ENCODE measurements at places on chromosomes 7 and 10.
A peak's percentile ranks its signal among the peaks of the same experiment; 100 is the strongest.

- no peak for DNase-seq
These were observed 18.8 kb downstream of the VIPR2 start for GRCh38 chr7:159125955-159126270.

- DNase-seq: no peak
These were observed 96.4 kb upstream of the MDFIC start for GRCh38 chr7:114825423-114825951.

- peak; percentile 66 for DNase-seq
These were observed 121.2 kb downstream of the EMX2 start for GRCh38 chr10:117663750-117664149.

- peak; percentile 47 for DNase-seq
These were observed 50.4 kb upstream of the C7orf33 start for GRCh38 chr7:148540041-148540738.

DNA sequence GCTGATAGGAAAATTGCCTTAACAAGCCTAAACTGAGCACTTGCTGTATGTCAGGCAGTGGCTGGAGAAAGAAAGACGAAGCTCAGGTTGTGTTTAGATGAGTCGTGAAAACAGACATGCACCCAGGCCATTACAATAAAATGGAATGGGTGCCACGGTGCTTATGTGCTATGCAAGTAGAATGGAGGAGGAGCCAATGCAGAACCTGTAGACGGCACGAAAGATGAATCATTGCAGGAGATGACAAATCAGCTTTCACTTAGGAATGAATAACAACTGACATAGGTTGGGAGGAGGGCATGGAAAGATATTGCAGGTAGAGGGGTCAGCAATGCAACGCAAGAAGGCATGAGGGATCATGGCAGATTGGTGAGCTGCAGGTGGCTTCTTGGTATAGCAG lies 61.2 kb upstream of the ARHGAP21 start:
- no peak for DNase-seq

GRCh38 chr7:3927446-3928110 lies 626.5 kb downstream of the SDK1 start:
- DNase-seq: no peak

All from A549 (cell line).